ENCODE measurements at places on chromosomes 6 and 20.

DNA sequence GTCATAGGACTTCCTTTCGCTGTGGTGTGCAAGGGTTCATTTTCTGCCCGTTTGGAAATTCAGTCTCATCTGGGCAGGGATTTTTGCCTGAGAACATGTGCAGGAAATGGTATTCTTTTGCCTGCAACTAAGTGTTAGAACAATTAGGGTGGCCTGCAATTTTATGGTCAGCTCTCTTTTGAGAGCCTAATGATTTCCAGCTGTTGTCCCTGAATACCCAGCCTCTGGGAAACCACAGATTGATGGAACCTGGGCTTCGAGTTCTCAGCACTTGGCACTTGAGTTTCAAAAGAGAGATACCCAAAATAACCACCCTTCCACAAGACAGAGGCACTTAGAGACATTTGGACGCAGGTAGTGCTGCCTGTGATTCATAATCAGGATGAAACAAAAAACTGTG is 217.2 kb upstream of the FOXA2 start:
- DNase-seq: no peak

DNA sequence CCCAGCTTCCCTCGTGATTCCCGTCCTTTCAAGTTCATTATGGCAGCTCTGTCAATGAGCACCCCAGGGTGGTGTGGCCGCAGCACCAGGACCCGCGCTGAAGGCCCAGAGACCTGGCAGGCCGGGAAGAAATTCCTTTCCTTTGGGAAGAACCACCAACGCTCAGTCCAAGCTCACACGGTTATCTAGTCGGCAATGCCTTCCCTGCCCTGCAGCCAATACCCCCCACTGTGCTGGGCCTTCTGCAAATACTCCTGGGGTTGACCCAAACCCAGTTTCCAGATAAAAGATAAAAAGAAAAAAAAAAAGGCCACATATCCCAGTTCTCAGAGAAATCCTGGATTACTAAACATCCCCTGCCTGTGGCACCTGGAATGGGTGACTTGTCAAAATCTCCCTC is 28.7 kb downstream of the PXDC1 start:
- no peak for DNase-seq

DNA sequence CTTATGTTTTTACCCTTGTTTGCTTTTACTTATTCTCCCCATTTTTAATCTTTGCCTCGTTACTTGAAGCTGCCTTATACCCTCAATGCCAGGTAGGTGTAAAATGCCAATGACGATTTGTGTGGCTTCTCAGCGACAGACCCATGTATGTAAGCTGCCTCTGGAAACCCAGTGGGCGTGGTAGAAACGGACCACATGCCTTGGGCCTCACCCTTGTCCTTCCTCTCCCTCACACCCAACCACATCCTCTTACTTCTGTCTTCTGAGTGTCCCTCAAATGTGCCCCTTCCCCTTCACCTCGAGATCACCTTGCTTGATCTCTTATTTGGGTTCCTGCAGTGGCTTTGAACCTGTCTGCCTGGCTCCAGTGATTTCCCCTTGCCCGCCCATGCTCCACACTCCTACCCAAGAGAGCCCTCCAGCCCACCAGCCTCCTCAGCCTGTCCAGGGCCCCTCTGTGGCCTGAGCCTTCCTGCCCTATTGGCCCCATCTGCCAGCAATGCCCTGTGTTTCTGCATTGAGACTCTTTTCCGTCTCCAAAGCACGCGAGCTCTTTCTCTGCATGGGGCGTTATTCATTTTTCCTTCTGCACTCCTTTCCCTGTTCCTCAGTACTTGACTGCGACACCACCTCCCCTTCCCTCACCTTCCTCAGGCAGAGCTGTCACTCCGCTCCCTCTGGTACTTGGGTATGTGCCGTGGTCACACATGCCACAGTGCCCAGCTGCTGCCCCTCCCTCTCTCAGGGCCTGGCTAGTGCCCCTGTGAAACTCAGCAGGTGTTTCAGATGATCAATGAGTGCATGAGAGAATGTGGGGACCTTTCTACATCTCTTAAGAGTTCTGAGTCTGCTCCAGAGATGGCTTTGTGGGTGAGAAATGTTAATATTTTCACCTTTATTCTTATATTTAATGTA is 115.4 kb downstream of the SLX4IP start:
- no peak for DNase-seq

DNA sequence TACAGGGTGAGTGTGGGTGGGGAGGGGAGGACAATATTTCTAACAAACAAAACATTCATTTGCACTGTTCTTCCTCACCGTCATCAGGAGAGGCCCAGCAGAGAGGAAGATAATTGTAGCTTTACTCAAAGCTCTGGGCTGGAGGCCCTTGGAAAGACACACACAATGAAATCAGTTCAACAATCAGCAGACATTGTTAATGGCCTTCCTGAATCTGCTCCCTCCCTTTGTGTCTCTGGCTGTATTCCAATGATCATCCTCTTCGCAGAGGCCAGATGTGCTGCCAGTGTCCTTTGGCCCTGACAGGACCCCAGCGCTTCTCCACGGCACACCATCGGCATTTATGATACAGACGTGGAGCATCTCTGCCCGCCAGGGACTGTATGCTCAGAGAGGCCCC is 44.6 kb upstream of the LRFN2 start:
- no peak for DNase-seq

DNA sequence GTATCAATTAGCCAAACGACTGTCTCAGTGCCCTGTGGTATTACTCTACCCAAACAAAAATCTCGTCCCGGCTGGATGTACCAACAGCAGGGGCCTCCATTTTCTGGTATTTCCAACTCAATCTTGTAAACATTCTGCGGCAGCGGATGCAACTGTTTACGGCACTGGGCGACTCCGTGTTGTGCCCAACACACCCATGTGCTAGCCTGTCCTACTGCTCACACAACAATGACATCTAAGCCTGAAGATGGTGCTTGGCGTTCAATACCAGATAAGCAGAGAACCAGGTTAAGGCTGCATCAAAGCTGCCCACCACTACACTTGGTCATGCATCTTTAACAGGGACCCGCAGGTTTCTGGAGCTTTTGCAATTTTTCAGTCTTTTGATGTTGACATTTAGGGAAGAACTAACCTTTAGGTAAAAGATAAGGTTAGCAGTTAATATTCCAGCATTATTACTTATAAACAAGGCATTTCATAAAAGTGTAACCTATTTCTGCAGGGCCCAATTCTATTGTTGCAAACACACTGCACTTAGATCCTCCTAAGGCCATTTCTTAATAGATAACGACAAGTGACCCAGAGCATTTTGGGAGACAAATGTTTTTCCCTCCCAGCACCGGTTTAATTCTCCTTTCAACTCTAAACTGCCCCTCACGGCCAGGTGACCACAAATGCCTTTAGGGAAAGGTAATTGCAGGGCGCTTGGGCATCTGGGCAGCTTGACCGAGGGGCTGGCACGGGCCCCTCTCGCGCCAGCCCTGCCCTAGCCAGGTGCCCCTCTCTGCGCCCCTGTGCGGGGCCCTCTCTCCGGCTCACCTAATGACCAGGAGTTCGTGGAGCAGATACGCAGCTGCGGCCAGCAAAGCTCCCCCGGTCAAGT is 945 bp downstream of the FAXC start:
- no peak for DNase-seq

- no peak for DNase-seq
Measured at GRCh38 chr6:14361297-14361696, 243.7 kb downstream of the CD83 start.

DNA sequence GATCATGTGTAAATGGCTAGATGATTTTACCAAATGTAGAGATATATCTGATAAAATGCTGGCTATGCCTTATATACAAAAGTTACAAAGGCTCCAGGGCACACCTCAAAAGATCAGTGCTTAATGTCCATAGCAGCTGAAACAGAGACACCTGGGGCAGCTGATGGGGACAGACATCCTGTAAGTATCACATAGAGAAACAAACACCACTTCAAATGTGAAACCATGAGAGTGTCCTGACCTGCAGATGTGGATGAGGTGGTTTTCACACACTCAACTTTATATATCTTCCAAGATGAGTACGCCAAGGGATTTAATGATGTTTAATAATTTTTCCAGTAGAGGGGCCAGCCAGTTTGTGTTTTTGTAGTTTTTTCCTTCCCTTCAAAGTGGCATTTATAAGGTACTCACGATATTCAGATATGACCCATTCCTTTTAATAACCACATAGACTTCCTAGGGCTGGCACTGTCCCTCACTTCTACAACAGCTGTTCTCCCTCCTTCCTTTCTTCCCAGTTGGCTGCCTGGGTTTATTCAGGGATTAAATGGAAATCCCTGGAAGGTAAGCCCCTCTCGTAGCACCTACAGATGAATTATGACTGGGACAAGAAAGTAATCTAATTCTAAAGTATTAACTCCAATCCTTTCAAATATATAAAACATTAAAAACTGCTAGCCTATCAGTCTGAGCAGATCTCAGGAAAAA is 50.3 kb upstream of the MCM9 start:
- DNase-seq: no peak

DNA sequence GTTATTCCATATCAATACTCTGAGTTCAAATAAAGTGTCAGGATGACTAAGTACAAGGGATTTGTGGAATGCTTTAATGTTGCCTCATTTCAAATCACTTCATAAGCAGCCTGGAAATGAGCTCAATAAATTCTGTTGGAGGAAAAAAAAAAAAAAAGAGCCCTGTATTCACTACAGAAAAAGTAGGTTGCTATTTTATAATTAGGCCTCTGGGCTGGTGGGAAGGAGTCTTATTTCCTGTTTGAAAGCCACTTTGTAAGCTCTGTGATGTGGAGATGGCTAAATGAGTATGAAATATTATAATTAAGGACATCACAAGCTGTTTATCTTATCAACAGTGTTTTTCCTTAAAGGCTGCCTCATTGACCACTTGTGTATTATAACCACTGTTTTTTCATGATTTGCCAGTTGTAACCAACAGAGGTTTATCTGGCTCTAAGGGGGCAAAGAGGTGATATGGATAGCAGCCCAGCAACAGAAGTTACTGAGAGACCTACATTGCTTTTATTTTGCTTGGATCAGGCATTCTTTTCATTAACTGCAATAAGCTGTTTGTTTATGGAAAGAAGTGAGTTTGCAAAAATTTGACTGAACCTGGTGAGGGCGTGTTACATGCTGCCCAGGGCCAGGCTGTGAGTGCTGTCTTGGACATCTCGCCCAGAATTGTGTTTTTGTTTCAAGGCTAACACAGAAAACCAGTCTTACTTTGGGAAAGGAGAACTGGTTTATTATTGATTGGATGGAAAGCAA is 563.3 kb upstream of the MAP3K7 start:
- no peak for DNase-seq

GRCh38 chr6:14727494-14728395 is 518.1 kb upstream of the JARID2 start:
- no peak for DNase-seq

- no peak for DNase-seq
Measured at GRCh38 chr20:59584278-59584925, 19.9 kb upstream of the PHACTR3 start.

DNA sequence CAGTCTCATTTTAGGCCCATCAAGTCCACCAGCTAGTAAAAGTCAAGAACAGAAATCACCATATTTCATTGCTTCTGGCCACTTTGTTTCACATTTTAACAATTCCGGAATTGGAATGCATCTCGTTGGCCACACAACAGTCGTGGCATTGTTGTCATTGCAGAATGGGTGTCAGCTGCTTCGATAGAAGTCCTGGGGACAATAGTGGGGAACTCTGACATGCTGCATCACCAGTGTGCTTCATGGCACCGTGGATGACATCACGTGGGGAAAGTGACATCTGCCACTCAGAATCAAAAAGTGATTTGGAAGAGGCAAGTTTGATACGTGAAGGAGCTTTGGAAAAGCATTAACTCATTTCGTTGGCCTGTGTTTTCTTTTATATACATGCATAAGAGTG is 43.8 kb upstream of the XRN2 start:
- no peak for DNase-seq

GRCh38 chr6:147178355-147178754 is 25.9 kb upstream of the STXBP5 start:
- no peak for DNase-seq

DNA sequence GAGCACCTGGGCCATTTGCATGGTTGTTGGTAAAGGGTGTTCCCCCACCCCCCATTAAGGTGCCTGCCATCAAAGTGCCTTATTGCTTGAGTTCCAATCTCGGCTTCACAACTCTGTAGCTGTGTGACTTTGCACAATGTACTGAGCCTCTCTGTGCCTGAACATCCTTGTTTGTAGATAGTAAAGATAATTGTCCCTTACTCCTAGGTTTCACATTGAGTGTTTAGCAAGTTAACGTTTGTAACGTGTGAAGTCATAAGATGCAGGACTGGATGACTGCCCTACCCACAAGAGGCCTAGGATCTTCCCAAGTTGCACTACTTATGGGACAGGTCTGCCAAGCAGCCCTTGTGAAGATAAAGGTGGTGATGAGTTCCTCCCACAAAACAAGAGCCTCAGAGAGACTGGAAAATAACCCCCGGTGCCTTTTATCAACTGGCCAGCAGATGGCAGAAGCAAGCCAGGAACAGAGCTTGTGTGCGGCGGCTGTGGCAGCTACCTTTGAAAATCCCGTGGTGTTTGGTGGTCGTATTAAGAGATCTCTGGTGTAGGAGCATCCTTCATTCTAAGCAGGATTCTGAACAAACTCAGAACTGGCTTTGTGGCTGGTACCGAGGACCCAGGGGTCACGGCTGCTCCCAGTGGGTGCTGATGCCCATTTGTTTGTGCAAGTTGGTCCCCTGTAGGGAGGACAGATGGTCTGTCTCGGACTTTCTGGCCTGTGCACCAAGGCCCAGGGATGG is 99.1 kb downstream of the CDH26 start:
- peak; percentile 69 for DNase-seq

DNA sequence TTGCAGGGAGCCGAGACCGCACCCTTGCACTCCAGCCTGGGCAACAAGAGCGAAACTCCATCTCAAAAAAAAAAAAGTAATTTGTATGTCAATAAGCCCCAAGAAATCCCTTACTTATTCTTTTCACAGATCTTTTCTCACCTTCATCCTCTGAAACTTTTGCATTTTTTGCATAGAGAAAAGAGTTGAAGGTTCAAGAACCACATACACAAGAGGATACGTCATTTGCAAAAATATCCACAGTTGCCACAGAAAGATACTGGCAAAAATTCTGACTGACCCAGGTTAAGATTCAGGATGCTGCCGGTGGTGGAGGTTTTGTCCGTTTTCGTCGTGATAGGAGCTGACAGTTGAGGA is 94.5 kb downstream of the ZMYND8 start:
- no peak for DNase-seq

DNA sequence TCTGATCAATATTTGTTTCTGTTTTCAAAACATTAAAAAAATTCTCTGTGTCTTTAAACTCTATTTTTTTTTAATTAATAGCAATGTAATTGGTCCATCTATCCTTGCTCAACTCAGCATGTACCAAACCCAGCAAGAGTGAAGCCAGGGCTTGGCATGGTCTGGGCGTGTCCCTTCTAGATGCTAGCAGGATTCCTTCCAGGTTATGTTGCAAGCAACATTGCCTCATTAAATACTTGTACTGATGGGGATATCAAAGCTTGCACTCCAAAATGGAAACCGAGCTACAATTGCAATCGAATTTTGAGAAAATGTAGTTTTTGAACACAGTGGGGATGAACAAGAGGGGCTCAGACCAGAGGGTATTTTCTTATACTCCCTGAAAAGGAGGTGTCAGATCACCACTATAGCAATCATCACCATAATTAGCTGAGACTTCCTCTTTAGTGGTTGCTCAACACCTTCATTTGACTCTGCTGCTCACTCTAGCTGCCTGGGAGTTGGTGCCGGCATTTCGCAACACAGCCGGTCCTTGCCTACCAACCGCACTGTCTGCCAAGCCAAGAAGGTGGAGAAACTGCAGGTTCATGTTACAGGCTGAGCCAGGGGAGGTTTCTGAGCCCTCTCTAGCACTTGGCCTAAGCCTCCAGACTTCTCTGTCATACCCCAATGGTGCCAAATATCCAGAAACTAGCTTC is 67.8 kb upstream of the RALGAPA2 start:
- no peak for DNase-seq
